RWPE1 (cell line): ENCODE measurements at places on chromosomes 5 and 9.

DNA sequence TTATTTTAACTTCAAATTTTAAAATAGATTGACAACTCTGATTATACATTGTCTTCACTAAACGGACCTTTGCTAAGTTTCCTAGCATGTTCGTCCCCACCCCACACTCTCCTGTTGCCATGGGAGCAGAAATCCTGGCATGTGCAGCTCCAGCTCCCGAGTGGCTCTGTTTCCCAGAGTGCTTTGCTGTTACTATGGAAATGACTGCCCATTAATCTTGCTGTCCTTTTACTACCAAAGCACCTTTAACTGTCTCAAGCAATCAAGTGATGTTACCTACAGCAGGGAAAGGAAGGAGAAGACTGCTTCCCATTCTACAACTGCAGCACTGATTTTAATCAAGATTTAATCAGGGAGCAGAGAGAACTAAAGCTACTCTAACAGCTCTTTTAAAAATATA, 212.0 kb upstream of the KIF2A start:
- peak; percentile 53 for DNase-seq

DNA sequence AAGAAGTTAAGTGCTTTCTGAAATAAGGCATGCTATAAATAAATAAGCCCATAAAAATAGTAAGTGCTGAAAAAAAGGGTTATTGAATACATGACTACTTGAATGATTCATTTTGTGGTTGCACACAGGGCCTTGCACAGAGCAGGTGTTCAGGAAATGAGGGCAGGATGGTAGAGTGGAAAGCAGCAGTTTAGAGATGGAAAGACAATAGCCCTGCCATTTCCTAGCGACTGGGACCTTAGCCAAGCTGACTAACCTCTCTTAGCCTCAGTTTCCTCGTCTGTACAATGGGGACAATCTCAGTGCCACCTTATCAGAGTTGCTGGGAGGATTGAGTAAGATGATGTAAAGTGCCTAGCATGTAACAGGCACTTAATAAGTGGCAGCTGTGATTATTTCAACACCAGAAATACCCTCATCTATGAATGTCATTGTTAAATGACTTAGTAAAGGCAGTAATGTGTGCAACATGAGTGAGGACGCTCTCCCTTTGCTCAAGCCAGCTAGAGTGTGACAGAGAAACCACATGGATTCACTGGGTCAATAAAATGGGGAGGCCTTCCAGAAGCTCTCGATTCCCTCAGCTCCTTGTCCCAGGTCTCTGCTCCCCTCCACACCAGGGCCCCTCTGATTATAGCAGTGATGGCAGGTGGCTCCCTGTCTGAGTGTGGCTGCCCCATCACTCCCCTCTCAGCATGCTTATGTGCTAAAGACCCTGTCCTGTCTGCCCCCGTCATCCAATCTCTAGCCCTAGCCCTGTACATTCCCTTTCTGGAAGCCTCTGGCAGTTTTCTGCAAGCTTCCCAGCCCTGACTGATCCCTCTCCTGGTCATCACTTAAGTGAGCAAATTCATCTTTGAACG, 16.0 kb upstream of the PHF19 start:
- DNase-seq, result peak; percentile 78

DNA sequence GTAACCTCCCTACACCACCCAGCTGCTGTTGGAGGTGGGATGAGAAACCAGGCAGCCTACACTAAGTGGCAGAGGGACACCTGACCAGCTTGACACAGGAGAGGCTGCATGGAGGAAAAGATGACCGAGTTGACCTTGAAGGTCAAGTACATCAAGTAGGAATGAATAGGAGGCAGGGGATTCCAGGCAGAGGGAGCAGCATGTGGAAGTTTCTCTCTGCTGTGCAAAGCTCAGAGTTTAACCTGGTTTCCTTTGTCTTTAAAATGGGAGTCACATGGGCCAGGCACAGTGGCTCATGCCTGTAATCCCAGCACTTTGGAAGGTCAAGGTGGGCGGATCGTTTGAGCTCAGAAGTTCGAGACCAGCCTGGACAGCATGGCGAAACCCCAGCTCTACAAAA, 32.6 kb downstream of the SPRY4 start:
- DNase-seq, result no peak

GRCh38 chr5:33212439-33212838, 228.3 kb upstream of the TARS1 start:
- no peak for DNase-seq

DNA sequence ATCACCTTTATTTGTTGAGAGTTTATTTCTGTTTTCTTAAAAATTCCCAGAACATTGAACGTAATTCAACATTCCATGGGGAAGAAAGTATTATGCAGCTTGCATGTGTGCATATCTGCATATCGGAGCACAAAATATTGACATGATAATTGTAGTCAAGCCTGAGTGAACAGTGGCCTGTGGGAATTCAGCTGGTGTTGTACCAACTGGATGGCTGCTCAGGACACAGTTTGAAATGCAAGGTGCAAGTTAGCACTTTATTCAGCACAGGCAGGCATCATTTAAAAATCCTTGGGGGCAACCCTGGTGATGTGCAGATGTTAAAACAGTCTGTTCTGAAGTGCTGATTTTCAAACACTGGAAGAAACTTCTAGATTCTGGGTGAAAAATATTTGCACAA, 82.4 kb downstream of the CNTLN start:
- no peak for DNase-seq

- DNase-seq, result no peak
These were observed 77.8 kb downstream of the ADCY2 start for GRCh38 chr5:7473668-7474215.

GRCh38 chr9:81522716-81523551, 166.4 kb downstream of the TLE1 start:
- peak; percentile 60 for DNase-seq

DNA sequence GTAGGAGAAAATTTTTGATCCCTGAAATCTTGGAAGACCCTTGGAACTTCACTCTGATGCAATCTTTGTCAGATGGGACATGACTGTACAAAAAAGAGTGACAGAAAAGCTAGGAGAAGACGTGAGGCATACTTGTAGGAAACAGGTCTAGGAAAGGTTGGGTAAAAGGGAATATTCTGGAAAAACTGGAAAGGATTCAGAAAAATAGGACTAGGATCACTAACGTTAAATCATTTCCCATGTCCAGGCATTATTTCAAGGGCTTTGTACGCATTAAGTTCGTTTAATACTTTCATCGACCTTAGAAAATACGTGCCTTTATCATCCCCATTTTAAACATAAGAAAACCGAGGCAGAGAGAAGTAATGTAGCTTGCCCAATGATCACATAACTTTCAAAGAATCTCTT, 2.9 kb downstream of the ALDH1A1 start:
- DNase-seq, result no peak

DNA sequence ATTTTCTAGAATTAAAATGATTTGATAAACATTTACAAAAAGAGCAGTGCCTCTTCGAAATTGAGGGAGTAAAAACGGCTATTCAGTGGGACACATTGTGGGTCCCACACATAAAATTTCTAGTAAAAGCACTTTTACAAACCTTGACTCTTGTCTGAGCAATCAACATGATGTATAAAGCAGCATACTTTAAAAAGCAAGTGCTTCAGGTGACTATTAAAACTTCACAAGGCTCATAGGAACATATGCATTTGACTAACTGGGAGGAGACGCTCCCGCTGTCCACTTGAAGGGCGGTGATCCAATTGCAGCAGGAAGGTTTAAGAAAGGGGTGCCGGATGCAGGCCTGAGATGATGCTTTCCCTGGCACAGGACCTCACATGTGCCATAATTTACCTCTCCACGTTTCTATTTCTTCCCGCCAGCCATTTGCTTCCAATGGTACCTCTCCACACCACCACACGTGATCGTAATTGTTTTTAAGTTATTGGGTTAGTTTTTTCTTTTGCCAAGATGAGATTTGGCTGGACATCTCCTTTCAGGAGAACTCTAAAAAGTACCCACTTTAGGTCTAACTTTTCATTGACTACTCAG, 1.8 kb downstream of the MCTP1 start:
- DNase-seq, result no peak

DNA sequence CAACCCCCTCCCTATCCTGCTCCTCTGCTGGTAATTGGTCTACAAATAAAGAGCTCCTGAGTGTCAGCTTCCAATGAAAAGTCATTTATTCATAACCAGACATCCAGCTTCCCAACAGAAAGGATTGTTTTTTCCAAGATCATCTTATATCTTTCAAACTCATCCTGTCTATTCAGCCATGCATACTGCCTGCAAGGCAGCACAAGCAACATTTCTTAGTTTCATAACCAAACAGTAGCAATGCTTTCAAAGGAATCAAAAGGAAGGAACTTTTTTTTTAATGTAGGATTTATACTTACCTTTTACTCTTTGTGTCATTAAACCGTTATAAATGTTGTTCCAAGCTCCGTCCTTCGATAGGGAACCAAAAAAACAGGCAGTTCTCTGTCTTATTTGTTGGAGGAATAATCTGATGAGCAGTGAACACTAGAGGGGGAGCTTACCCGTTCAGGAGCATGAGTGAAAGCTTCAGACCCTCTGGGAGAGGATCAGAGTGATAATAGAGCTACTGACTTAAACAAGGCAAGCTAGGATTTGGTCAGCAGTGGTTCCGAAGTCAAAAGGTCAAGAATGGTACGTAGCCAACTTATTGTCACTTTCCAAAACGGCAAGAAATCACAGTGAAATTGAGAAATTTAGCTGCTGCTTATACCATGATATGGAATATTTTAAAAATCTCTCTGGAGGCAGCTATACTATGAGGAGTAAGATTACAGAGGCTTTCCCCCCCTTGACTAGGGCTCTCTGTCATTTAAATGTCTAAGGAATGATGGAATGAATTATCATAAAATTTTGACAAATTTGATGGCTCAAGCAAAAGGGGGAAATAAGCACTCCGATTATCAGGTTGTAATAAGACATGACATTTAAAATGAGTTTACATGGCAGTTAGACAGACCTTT, 892.9 kb downstream of the NR2F1-AS1 start:
- DNase-seq, result peak; percentile 5

- DNase-seq, result no peak
These were observed 73.4 kb upstream of the TAF11L2 start for GRCh38 chr5:17424674-17425073.

GRCh38 chr5:113161806-113162205, 185.2 kb downstream of the DCP2 start:
- DNase-seq, result peak; percentile 88

DNA sequence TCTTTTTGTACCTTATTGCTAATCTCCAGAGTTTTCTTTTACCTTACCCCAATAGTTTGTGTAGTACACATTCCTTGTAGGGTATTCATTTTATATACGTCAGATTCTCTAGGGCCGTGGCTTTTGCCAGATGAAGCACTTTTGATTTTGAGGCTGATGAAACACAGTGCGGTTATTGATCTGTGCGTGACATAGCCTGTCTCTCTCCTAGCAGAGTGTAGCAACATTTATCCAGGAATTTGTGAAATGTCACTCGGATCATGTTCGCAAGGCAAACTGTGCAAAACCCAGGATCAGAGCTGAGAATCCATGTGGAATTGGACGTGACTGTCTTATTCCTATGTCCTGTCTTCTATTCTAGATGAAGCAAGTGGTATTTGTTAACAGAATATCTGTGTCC, 142.0 kb upstream of the SH3GL2 start:
- DNase-seq, result no peak
